Pulmonary artery endothelial cell (primary cell): ENCODE measurements at places on chromosomes 5 and 9.

DNA sequence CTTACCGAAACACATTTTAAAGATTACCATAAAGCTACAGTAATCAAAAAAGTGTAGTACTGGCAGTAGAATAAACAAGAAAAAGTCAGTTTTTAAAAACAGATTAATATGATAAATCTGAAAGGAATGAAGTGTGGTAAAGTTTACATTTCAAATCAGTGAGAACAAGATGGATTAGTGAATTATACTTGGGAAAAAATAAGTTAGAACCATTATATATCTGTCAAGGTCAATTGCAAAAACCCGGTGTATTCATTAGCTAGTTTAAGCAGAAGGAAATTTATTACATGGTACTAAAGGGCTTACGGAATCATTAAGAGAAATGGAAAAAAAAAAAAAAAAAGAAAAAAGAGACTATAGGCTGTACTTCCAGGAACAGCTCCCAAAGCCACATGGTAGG is 164.3 kb downstream of the MUSK start:
- DNase-seq = no peak

DNA sequence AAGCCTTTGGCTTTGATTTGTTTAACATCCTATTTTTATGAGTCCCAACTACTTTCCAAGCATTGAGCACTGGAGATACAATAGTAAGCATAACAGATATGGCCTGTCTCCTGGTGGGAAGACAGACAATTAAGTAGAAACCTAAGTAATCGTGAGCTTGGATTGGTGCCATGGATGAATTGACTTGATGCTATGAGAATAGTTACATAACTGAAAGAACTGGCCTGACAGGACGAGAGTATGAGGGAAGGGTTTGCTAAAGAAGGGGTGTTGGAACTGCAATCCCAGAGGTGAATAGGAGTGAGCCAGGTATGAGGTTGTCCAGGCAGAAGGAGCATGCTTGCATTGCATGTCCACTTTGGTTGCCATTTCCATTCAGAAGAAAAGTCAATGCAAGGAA is 52.4 kb downstream of the GPR21 start:
- no peak for DNase-seq

- no peak for DNase-seq
Measured at GRCh38 chr5:96199713-96200183, 233.3 kb downstream of the PCSK1 start.

DNA sequence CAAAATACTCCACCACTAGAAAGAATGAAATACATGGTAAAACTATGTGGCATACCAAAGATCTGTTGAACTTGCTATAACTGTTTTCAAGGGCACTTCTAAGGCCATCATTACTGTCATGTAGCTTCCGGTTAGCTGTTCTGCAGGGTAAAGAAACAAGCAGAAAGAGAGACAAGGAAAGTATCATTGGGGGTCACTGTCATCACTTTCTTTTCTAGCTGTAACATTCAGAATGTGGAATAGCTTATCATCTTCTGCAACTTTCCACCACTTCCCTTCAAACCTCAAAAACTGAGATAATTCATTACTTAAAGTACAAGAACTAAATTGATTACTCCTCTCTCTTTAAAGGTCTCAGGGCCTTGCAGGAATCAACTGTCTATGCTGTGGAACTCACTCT is 57.6 kb downstream of the RASEF start:
- no peak for DNase-seq

GRCh38 chr9:129560881-129561306 is 60.0 kb downstream of the C9orf50 start:
- DNase-seq = no peak

DNA sequence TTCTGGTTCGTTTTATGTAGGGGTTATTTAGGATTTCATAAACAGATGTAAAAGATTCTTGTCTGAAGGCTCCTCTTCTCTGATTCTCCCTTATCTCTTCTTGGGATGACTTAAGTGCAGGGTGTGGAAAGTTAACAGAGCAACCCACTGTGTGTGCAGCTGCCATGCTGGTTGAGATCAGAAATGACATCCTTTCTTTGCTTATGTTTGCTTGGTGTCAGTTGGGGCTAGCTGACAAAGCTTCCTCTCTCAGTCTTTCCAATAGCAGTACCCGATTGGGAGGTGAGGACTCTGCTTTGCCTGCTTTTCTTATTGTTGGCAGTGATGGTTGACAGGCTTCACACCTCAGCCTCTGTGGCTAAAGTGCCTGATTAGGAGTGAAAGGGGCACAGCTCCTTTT is 26.5 kb downstream of the OGN start:
- DNase-seq = no peak

GRCh38 chr9:127717766-127718165 is 1.9 kb downstream of the TTC16 start:
- no peak for DNase-seq

DNA sequence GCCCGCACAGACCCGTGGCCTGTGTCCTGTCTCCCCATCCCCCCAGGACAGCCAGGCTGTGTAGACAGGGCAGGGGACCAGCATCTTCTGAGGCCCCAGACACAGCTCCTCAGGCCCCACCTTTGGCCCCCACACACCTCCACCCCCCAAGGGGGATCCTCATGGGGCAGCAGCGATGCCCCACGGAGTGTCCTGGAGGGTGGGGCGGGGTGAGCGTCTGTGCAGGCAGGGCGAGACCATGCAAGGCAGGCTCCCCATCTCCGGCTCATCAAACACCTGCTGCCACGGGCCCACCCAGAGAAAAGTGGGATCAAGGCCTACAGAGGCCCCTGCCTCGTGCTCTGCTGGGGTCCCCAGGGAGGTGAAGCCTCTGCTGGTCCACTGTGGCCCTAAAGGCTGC is 118.7 kb upstream of the FOXD4L5 start:
- DNase-seq = no peak

DNA sequence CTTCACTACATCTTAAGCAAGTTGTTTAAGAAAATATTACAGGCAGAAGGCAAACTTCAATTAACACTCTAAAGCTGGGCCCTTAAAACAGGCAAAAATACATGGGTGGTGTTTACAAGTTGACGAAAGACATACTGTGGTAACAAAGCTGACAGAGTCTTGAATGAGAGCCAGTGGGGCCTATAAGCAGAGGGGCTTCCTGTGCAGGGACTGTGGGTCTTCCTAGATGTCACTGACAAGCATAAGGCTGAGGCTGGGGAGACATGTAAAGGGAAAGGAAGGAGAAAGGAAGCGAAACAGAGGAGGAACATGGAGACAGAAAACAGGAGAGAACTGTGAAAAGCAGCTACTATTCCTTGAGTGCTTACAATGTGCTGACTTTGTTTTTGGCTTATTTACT is 308.0 kb upstream of the RPS23 start:
- no peak for DNase-seq
